ENCODE measurements at places on chromosomes 12 and 14.
A peak's percentile ranks its signal among the peaks of the same experiment; 100 is the strongest.

- DNase-seq, result no peak
Observed at GRCh38 chr14:100909439-100909838, 5.9 kb upstream of the RTL1 start.

GRCh38 chr14:87935081-87935828, 57.7 kb downstream of the GALC start:
- no peak for DNase-seq

- DNase-seq, result no peak
Observed at GRCh38 chr14:101991352-101991751, 27.0 kb downstream of the DYNC1H1 start.

GRCh38 chr12:113860950-113861349, 105.2 kb downstream of the RBM19 start:
- DNase-seq, result no peak

GRCh38 chr14:89279649-89280232, 137.3 kb downstream of the FOXN3 start:
- no peak for DNase-seq

- no peak for DNase-seq
Observed at GRCh38 chr12:48780381-48781025, 8.4 kb downstream of the ADCY6 start.

GRCh38 chr12:85872497-85873091, 1.5 kb upstream of the NTS start:
- DNase-seq, result no peak

DNA sequence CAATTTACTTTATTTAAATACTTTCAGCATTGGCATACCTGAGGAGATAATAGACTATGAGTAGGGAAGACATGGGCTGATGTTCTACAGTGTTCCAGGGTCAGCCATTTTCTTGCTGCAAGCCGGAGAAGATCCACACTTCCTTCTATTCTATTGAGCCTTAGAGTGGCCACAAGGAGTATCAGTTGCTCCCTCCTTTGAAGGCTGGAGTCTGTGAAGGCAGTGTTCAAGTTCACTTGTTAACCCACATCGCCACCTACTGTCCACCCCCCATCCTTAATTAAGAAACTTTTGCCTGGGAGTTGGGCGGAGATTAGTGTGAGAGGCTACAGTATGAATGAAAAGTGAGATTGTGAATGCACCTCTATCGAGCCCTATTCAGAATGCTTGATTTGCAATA, 666.6 kb downstream of the NRXN3 start:
- DNase-seq, result peak; percentile 79

DNA sequence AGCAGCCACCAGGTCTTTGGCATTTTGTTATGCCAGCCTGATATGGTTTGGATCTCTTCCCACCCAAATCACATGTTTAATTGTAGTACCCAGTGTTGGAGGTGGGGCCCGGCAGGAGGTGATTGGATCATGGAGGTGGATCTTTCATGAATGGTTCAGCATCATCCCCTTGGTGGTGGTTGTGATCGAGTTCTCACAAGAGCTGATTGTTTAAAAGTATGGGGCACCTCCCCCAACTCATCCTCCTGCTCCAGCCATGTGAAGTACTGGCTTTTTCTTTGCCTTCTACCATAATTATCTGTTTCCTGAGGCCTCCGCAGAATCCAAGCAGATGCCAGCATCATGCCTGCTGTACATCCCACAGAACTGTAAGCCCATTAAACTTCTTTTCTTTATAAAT, 12.8 kb upstream of the PRKD1 start:
- no peak for DNase-seq

DNA sequence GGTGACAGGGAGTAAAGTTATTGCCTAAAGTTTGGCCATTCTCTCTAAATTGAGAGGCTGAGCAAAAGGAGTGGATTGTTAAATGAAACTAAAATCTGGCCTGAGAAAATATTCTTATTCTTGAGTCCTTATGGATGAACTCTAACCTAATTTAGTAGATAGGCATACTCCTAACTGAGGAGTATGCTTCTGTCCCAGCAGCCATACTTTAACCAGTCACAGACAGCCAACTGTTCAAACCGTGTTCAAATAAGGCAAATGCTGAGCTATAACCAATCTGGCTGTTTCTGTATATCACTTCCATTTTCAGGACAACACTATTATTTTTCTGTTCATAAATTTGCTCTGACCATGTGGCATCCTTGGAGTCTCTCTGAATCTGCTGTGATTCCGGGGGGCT, 75.9 kb upstream of the RERGL start:
- no peak for DNase-seq

- no peak for DNase-seq
Observed at GRCh38 chr12:4240161-4240783, 33.3 kb upstream of the CCND2 start.

- DNase-seq, result no peak
Observed at GRCh38 chr12:112167718-112168525, 42.6 kb downstream of the TRAFD1 start.

DNA sequence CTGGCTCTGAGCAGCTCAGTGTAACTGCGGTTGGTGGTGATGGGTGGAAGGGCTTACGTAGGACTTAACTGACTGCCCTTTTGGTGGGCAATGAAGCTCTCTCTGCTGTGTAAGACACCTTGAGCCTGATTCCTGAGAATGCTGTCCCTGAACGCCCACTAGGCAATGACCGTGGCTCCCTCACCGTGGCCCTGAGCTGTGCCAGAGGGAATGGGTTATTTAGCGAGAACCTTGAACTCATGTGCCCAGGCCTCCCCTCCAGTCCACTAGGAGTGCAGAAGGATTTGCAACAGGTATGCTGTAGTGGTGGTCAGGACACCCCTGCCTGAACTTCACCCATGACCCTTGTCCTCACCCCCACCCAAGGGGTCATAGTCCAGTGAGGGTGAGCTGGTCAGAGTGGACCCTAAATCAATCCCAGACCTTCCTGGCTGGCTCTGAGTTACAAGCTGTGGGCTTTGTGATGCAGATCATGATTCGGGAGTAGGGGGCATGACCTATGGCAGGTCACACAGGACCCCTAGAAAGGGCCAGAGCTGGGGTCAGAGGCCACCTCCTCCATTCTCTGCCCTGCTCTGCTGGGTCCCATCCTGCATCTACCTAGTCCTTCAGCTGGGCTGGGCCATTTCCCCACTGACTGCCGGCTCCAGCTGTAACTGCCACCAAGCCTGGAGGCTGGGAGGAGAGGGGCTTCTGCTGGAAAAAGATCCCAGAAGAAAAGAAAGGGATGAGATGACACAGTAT, 14.5 kb upstream of the ANKRD33 start:
- no peak for DNase-seq

- DNase-seq, result no peak
Observed at GRCh38 chr12:39122562-39123204, 217.3 kb upstream of the CPNE8 start.

DNA sequence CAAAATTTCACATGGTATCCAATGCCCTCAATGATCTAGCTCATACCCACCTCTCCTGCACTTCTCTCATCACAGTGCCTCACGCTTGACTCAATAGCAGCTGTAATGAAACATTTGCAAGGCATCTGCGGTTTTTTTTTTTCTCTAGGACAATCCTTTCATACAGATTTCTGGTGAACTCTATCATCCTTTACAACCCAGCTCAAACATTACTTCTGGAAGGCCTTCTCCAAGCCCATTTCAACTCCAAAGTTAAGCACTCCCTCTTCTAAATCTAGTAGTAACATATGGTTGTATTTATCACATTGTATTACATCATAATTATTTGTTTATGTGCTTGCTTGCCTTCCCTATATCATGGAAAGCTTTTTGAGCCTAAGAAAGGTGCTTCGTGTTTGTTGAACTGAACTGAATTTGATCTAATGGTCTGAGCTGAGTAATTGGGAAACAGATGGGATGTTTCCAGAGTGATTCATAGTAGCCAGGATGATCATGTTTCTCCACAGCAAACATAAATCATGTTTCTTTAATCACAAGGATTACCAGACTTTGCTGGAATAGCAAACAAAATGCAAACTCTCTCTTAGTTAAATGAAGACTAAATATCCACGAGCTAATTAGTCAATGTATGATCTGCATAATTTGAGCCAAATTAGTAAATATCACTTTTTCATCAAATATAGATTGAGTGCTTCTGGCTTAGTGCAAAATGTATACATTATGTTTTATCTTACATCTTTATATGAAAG, 14.3 kb downstream of the CFL2 start:
- DNase-seq, result peak; percentile 98

- DNase-seq, result no peak
Observed at GRCh38 chr14:101859538-101859902, 98.0 kb downstream of the PPP2R5C start.

- DNase-seq, result no peak
Observed at GRCh38 chr12:51118706-51119105, 35.3 kb upstream of the CSRNP2 start.

GRCh38 chr12:100216337-100216736, 15.7 kb downstream of the ACTR6 start:
- no peak for DNase-seq

DNA sequence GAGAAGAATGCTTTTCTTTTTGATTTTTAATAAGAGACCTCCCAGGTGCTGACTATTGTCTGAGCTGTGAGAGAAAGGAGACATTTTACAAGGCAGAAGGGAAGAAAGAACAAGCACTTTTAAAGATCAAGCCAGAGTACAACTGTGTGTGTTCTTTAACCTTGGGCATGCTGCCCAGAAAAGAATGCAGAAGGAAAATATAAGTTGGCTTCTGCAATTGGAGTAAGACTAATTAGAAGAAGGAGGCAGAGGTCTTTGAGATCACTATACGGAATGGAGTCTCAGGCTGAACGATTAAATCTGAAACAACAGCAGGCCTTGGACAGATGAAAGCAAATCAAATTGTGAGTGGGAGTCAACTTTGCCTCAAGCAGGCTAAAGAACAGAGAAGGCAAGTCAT, 230.5 kb downstream of the ATP23 start:
- DNase-seq, result no peak

GRCh38 chr14:32764131-32764530, 174.5 kb upstream of the NPAS3 start:
- no peak for DNase-seq

GRCh38 chr12:92863251-92863650, 65.8 kb downstream of the EEA1 start:
- DNase-seq, result no peak
